Hematopoietic multipotent progenitor cell treated with erythropoietin and hydrocortisone succinate and interleukin-3 and kit ligand, for 15 days (in vitro differentiated cells): ENCODE measurements at places on chromosomes 5 and 9.

DNA sequence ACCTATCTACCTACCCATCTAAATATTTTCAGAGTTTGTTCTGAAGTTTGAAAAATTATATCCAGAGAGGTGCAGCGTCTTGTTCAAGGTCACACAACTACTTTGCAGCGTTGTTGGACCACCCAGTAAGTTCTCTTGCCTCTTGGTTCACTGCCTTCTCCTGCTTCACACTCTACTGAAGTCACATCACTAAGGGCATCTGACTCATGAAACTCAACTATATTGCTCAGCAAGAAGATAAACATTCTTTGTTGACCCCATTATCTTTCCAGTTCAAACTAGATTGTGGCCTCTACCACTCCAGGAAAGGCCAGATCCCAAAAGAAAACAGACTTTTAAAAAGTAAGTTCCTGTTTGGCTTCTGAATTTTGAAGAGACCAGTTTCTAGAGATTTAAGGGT is 326.9 kb downstream of the SLIT3 start:
- DNase-seq, result no peak

GRCh38 chr9:92877531-92878430 is at the start of gene ZNF484:
ZNF484 (minus strand) TSS chr9:92878038; CDS start chr9:92875029, 3,009 bp downstream.
- peak; percentile 99 for DNase-seq

- no peak for DNase-seq
These were observed 119.1 kb upstream of the COL5A1 start for GRCh38 chr9:134522502-134522848.

GRCh38 chr9:127915801-127916719 is 781 bp downstream of the ST6GALNAC4 start:
- DNase-seq, result peak; percentile 46

GRCh38 chr9:38720083-38720745 is at the start of gene FAM240B:
FAM240B (minus strand) TSS chr9:38720133; CDS start chr9:38703999, 16,134 bp downstream.
- DNase-seq, result no peak

DNA sequence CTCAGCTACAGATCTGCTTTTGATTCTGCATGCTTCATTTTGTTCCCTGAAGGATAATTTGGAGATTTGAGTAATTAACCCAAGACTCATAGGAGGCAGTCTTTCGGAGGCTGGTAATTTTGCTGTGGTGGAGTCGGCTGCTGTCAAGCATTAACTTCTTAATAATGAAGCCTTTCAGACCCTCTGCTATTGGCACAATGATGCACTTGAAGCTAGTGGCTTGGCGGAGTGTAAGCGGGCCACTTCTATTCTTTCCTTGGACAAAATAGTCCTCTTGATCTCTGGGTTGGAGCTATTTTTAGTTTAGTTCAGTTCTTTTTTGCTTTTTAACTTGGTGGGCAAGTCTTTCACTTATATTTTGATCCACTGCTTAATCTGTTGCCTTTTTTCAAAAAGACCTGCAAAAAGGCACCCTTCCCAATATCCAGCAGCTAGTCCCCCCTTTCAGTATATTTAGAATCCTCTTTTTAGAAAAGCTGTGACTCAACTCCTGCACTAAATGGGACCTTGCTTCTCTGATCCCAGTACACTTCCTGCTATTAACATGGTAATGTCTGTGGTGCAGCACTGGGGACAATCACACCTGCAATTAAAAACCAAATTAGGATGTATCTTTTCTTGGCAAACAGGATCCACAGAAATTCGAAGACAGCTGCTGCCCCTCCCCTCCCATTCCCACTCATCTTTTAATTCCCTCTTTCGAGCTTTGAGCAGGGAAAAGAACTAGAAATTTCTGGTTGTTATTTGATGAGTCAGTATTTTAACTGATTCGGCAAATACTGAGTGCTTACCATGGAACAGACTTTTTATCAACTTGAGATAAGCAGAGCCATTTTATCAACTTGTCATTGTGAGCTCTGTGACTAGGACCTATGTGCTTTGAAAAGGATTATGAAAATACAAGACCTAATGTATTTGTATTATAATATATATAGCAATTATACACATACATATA is 169.4 kb upstream of the ANKRD55 start:
- no peak for DNase-seq

GRCh38 chr9:108270561-108270960 is 585.2 kb downstream of the ACTL7B start:
- DNase-seq, result no peak

DNA sequence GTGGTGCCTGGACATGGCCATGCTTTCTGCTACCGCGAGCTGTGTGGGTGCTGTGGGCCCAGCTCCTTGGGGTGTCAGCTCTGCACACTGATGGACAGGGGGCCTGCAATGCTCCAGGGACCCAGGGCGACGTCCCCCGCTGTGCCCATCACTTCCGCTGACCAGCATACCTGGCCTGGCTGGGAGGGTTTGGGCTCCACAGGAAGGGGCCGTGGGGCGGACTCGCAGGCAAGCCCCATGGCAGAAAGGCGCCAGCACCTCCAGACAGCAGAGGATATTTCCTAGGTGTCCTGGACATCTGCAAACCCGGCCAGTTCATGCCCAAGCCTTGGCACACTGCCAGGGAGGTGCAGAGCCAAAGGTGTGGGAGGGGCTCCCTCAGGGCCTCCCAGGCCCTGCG is 295.8 kb upstream of the IRX4 start:
- no peak for DNase-seq

DNA sequence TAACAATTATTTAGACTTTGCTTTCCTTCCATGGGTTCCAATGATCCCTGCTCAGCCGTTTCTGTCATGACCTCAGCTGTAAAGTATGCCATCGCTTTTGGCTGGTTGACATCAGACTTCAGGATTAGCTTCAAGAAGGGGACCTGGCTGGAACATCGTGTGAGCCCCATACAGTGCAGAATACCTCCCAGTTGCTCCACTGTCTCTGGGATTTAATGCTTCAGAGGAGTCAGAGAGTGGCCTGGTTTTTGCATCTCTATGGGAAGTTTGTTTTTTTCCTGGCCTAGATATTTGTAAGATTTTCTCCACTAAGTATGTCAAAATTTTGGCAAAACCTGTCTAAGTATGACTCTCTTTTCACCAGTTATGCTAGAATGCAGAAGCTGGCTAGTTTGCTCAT is 216.9 kb downstream of the GABBR2 start:
- DNase-seq, result no peak

- DNase-seq, result no peak
These were observed 443.4 kb downstream of the ANXA1 start for GRCh38 chr9:73595036-73595545.

GRCh38 chr9:10250219-10250618 is 362.6 kb downstream of the PTPRD start:
- no peak for DNase-seq
